Gastrocnemius medialis (tissue), 4 donors: ENCODE measurements at places on chromosomes 6 and 20.

GRCh38 chr6:132161283-132161682 lies 210.1 kb upstream of the CCN2 start:
- no peak for DNase-seq

DNA sequence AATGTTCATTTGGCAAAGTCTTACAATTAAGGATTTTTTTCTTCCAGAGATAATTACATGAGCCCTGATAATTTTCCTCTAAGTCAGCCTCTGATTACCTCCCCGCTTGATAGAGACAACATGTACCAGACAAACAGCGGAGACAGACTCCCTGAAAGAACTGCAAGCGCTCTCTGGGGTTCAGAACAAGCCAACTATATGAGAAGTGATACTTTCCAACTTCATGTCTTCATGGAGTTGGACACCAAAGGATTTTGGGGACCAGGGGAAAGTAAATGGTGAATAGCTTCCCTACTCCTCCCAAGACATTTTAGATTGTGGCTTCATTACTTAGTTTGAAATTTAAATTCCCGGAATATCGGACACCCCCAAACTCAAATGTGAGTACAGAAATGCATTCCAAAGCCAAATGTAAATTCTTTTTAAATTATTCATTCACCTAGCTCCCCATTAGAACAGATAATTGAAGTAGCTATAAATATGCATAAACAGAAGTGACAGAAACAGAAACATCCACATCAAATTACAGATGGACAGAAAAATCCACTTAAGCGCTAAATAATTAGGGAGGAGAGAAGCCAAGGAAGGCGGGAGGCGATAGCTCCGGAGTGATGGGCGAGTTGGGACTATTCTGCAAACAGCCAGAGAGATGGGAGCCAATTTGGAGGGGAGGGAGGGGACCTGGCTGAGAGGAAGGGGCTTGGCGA lies 129.7 kb upstream of the AKAP12 start:
- no peak for DNase-seq

DNA sequence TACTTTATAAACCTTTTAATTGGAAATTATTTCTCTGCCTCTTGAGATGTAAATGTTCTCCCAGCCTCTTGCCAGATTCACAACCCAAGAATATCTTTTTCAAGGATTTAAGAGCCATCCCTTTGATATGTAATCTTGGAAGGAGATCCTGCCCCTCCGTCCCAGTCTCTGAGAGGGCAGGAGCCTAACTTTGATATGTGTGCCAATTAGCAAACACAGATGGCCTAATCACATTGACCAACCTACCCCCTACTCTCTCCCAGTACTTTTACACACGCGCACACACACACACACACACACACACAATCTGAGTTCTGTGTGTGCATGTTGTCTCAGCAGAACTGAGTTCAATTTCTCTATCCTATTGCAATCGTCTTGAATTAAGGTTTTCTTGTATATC lies 623.8 kb downstream of the PHF3 start:
- no peak for DNase-seq

- DNase-seq: no peak
These were observed 6.3 kb downstream of the MICAL1 start for GRCh38 chr6:109449064-109449794.

GRCh38 chr6:34656378-34657036 lies 40.1 kb downstream of the ILRUN start:
- peak; percentile 50 for DNase-seq

- no peak for DNase-seq
These were observed 24.7 kb downstream of the GJA1 start for GRCh38 chr6:121460170-121460569.

DNA sequence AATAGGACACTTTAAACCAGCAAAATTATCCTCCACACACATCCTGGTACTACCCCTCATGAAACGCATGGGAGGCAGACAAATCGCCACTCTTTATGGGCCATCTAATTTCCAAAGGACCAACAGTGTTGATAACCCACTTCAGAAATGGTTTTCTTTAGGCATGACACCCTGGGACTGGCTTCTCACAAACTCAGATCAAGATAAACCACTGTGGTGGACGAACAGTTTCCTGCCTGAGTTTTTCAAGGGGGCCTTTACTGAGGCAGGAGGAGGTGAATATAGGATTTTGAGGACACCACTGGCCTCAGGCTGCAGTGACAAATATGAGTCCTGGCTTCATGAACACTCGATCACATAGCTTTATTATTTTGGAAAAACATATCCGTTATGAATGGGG lies 26.0 kb downstream of the TRAM2 start:
- DNase-seq: no peak

GRCh38 chr6:118281291-118281690 lies 266.8 kb upstream of the PLN start:
- DNase-seq: no peak

DNA sequence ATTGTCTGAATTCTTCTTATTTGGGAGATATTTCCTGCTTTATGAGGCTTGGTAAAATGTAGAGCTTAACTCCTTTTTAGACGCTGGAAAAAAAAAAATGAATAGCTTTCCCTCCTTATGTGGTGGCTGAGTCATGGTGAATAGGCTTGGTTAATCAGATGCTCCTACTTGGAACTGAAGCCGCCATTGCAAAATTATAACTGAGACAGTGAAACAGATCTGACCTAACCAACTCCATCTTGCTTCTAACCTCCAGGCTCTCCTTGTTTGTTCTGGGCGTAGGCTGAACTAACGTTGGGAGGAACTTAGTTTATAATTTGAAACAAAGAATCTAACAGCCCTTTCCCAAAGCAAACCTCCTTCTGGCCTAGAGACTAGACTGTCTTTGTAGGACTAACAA lies 43.2 kb upstream of the PLCB4 start:
- DNase-seq: no peak

GRCh38 chr6:138242987-138243592 lies 24.8 kb upstream of the PBOV1 start:
- no peak for DNase-seq

DNA sequence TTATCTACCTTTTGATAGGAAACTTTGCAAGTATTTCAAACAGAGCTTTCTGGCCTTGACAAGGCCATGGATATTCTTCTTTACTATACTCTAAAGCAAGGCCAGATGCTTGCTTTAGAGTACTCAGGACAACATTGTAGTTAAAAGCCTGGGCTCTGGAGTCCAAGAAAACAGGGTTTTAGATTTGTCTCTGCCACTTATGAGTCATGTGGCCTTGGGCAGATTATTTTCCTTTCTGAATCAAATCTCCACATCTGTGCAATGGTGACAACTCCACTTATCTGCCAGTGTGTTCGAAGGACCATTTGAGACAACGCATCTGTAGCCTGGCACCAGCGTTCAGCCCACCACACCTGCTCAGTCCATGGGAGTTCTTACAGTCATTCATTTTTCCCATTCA lies 265.9 kb upstream of the RIN2 start:
- no peak for DNase-seq

- DNase-seq: no peak
These were observed 188.3 kb upstream of the ZFP64 start for GRCh38 chr20:52379723-52380336.

DNA sequence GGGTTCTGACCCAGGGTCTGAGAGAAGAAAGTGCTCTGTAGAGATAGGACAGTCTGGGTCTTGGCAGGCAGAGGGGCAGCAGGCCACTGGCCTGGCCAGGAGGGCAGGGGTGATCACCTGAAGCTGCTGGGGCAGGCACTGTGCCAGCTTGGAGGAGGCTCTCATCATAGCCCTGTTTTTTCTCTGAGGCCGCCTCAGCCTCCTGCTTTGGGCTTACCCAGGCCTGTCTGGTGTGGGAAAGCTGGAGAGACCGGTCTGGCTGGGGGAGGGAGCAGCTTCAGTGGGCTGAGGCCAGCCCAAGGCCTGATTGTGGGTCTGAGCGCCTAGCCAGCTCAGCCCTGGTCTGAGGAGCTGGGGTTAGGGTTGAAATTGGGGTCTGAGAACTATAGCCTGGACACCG lies 3.9 kb downstream of the LPIN3 start:
- DNase-seq: no peak

DNA sequence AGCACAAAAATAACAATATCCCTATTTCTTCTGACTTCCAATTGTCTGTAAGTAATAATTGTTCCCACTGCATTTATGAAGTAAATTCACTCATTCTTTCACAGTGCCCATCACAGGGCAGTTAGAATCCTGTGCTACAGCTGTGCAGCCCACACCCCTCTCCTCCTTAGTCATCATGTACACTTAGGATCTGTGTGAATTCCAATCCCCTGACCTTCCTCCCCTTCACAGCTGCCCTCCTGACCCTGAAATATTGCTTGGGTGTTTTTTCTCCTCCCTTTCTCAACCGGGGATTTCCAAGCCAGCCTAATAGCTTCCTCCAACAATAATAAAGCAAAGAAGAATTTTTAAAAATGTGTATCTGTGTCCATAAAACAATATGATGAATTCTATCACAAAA lies 91.5 kb upstream of the BEND6 start:
- DNase-seq: no peak

GRCh38 chr6:167227984-167228383 lies 63.1 kb upstream of the UNC93A start:
- DNase-seq: no peak

DNA sequence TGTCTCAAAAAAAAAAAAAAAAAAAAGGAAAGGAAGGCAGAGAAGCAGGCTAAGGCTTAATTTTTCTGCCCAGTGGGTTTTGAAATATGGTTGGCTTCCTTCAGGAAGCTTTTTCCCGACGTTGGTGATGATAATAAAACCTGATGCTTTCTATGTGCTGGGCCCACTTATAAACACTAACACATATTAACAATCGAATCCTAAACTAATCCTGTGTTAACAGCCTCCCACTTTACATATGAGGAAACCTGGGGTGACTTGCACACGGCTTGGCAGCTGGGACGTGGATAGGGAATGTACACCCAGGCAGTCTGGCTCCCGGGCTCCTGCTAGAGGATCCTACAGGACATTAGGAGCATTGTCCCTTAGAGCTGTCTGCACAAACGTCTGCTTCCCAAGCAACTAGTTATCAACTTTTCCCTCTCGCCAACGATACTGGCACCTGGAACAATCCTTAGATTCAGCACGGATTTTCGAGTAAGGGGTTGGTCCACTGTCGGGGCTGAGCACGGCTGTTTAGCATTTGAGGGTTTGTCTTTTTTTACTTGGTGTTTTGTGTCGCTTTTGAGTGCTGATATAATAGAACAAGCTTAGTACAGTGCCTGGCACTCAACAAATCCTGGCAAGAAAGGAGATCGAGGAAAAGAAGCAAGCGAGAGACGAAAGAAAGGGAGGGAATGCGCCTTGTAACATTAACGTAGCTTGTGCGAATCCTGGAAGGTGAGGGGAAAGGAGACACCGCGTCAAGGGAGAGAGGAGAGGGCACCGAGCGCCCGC lies 622 bp upstream of the KIZ start:
- no peak for DNase-seq

- no peak for DNase-seq
These were observed 7.6 kb downstream of the BTN1A1 start for GRCh38 chr6:26507658-26508057.

DNA sequence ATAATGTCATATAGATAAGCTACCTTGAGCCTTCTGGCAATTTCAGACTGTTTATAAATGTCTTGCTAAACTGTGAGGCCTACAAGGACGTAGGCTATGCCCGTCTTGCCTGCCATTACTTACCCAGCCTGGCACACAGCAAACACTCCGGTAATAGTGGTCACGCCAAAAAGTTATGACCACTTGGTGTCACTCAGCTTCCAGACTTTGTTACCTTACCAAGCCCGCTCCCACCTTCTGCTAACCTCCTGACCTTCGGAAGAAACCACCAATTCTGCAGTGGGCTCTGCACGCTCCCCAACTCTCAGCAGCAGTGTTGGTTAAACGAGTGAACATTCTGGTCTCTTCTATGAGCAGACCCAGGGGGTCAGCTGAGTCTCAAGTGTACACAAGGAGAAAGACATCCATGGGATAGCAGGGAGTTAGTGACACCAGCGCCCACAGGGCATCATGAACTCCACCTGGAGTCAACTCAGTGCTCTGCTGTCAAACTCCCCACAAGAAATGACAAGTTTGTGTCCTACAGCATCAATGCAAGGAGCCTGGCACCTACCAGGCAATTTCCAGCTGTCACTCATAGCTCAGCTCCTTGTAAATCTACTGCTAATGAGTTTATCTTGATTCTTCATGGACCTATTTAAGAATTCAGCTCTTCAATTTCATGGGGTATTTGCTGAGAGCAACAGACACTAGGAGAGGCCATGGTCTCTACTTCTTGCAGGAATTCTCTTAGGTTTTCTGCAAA lies 119.9 kb downstream of the TTLL2 start:
- no peak for DNase-seq
